ENCODE measurements at places on chromosomes 2 and 18.

- DNase-seq = peak; percentile 19
Observed at GRCh38 chr2:133486771-133487191, 81.5 kb downstream of the NCKAP5 start.

DNA sequence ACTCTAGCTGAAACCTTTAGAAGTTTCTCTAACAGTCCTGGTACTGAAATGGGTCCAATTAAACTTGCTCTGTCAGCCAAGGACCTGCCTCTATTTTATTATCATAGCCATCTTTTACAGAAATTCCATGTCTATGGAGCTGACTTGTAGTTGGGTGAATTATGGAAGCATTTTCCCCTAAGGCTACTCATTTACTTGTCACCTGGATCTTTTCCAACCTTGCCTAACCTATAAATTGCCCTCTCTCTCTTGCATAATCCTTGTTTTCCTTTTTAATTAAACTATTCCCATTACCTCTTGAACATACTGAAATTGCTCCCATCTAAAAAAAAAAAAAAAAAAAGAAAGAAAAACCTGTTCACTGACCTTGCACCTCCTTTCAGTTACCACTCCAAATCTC is 74.6 kb upstream of the DOK6 start:
- DNase-seq = no peak

DNA sequence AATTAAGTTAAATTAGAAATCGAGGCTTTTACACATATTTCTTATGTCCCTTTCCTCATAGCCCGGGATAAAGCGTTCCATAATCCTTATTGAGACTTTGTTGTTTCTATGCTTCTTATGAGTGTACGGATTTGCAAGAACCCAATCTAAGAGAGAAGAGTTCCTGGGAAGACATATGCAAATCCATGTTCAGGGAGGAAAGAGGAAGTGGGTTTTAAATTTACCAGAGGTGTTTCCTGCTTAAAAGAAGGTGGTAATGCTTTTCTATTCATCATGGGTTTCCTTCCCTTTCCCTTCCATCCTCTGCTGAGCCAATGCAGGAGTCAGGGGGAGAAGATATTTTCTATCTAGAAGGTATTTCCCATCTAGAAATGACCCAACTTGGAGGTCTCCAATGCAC is 345.8 kb downstream of the ZNF516 start:
- DNase-seq = no peak

DNA sequence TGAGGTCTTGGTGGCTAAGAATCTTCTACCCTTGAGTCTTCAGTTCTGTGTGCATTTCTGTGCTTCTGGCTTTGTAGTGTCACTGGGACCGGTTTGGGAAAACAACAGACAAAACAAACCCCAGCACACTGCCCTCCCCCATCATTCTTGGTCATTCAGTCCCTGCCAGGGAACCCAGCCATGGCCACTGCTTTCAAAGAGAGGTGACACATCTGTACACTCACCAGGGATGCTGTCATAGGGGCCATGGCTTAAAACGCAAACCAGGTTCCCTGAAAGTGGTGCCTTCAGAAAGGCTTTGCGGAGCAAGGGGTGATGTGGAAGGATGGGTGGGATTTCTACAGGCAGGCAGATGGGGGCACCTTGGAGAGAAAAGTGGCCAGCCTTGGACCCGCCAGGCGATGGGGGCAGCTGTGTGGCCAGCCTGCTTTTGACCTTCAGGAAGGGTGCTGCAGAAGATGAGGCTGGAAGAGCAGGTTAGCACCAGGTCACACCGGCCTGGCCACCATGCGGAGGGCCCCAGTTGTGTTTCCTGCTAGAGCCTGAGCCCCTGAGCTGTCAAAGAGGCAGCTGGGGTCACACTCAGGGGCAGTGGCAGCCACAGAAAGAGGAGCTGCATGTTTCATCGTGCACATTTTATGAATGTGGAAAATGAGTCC is 101.3 kb downstream of the INHBB start:
- DNase-seq = no peak

GRCh38 chr2:186717320-186718007 is 23.6 kb downstream of the FAM171B start:
- peak; percentile 14 for DNase-seq
